ENCODE measurements at places on chromosomes 7 and 10.

- peak; percentile 46 for DNase-seq
Measured at GRCh38 chr7:105934572-105935185, 28.4 kb upstream of the CDHR3 start.

GRCh38 chr7:27453702-27454405, 208.8 kb downstream of the HIBADH start:
- DNase-seq, result no peak

- DNase-seq, result no peak
Measured at GRCh38 chr10:105986912-105987635, 1177.4 kb downstream of the SORCS1 start.

DNA sequence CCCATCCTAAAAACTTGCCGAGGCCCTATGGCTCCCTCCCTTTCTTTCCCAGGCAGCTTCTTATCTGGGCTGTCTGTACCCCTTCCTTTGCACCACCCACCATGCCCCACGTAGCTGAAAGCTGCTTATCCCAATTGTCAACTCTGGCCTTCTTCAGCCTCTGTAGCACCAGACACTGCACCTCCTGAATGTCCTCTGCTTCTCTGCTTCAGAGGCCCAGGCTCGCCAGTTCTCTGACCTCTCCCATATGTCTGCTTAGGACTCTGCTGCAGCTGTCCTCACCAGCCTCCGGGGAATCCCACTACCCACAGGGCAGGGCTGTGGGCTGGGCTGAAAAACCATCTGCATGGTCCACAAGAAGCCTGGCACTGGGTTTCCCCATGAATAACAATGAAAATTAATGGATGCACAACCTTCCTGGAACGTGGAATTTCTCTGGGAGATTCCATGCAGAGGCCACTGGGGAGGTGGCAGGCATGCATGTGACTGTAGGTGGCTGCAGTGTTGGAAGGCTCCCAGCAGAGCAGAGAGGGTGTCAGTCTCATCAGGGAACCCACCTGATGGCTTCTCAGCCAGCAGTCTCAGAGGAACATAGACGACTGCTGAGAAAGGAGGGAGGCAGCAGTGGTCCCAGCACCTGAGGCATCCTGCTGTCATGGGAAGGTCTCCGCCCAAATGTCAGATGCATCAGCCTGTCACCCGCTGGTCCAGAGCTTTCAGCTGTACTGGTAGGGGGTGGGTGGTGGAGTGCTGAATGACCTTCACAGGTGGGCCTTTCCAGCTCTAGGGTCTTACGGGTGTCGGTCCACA, 16.8 kb upstream of the SH2D4B start:
- DNase-seq, result no peak

- DNase-seq, result no peak
Measured at GRCh38 chr10:60549686-60550085, 160.0 kb upstream of the ANK3 start.

- DNase-seq, result no peak
Measured at GRCh38 chr7:2309889-2310331, 4.3 kb downstream of the SNX8 start.

DNA sequence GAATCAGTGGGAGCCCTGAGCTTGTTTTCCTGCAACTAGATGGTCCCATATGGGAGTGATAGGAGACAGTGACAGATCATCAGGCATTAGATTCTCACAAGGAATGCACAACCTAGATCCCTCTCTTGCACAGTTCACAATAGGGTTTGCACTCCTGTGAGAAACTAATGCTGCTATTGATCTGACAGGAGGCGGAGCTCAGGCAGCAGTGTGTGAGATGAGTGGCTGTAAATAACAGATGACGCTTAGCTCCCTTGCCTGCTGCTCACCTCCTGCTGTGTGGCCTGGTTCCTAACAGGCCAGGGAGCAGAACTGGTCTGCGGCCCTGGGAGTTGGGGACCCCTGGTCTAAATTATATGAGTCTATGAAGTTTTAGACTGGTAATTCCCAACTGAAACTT, 3.9 kb downstream of the MIOS start:
- DNase-seq, result no peak

- DNase-seq, result no peak
Measured at GRCh38 chr10:44341886-44342285, 43.0 kb downstream of the CXCL12 start.
